ENCODE measurements at places on chromosomes 16 and 17. TPM values are rescaled to one million over a fixed set of nuclear protein-coding genes. Genes with fewer than 3 reads are reported as not detected.

DNA sequence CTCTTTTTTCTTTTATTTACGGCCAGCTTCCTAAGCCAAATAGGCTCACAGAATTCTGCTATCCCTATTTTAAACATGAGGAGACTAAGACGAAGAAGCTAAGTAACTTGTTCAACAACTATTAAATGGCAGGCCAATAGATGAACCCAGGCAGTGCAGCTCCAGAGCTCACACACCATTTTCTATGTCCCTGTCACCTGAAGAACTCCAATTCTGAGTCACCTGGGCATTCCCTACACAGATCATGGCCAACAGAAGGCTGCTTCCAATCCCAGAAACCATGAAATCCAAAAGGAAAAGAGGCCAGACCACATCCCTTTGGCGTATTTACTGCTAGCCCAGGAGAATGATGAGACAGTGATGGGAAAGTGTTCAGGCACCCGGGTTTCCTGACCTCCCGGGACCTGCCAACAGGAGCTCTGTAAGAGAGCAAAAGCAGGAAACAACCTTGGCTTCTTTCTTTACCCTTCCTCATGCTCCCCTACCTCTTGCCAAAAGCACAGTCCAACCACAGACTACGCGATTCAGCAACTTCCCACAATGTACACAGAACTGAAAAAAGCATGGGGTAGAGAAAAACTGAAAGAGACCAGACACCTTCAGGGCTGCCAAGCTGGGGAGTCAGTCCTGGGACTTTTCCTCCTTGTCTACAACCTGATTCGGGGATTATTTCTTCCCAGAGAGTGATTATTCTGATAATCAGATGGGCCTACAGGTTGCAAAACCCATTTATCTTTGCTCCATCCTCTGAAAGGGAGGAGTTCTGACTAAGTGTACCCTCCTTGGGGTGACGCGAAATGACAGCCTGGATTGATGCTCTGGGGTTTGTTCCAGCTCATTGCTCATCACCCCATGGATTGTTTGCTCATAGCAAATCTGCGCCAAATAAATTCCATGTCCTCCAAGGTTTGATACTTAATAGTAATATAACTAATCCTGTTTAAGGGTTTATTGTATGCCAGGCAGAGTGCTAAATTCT is 47.8 kb upstream of the HAS3 start:
- DNase-seq, result peak; percentile 93

Gene ITGAD
- not detected for total RNA-seq

- DNase-seq, result no peak
Measured at GRCh38 chr17:35514564-35514963, 22.9 kb downstream of the SLFN12L start.

DNA sequence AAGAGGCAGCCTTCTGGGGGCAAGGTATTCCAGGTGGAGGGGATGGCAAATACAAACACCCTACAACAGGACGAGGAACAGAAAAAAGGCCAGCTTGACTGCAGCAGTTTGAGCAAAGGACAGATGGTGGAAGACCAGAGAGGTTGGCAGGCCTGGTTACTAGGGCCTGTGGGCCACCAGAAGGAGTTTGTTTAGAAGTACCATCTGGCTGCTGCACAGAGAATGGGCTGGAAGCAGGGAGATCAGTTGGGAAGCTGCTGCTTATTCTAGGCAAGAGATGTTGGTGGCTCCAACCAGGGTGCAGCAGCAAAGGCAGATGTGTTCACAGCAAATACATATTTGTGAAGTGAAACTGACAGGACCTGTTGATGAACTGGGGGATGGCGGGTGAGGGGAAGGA is 2.9 kb upstream of the YPEL2 start:
- DNase-seq, result no peak

GRCh38 chr16:576197-576822 is 6.5 kb downstream of the PIGQ start:
- no peak for DNase-seq

All from PC-3 (cell line).